Fibroblast of the conjunctiva (primary cell): ENCODE measurements at places on chromosomes 6 and 20.

GRCh38 chr6:34459899-34460593 is 5.8 kb upstream of the PACSIN1 start:
- DNase-seq: peak; percentile 43

GRCh38 chr6:113172531-113172966 is 684.6 kb upstream of the MARCKS start:
- DNase-seq: no peak

GRCh38 chr20:19223640-19224039 is 11.2 kb downstream of the SLC24A3 start:
- no peak for DNase-seq

DNA sequence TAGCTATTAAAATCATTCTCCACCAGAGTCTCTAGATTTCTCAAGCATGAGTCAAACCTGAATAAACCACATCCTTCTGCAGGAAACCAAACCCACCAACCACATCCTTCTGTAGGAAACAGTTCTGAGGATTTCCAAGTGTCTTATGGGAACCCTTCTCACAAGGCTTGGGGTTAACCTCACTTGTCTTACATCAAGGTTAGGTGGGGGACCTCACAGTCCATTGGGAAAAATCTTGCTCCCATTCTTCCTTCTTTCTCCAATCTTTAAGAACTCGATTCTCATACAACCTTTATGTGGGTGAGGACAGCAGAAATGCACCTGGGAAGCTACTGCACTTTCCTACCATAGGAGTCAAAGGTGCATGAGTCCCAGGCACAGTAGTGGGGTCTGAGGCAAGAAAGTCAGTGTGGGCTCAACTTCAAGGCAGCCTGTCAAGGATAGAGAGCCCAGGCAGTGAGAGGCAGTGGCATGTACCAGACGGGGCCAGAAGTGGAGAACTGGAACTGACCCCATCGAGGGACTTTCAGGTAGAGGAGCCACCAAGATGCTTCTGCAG is 114.5 kb downstream of the SLC22A3 start:
- DNase-seq: peak; percentile 33

DNA sequence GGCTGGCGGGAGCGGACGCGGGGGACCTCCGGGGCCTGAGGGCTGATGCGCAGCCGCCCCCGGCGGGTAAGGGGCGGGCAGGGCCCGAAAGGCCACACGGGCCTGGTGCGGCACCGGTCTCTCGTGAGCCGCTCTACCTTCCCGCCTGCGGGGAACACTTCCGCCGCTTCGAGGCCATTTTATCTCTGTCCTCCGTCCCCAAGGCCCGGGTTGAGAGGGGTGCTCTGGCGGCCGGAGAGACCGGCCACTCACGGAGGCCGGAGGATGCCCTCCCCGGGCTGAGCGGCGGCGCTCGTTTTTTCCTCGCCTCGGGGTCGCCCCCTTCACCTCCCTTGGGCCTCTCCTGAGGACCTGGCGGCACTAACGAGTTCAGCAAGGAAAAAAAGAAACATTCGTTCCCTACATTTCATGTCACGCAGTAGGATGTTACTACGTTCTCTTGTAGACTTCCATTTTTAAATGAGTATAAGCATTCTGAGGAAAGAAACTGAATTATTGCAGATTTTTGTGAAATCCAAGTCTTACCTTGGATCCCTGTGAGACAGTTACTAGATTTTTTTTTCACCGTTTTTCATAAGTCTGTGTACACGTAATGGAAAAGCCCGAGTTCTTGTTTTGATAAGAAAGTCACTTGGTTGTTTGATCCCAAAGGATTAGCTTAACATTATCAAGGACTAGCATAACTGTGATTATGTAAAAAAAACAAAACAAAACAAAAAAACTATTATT is 575 bp downstream of the WTAP start:
- no peak for DNase-seq

DNA sequence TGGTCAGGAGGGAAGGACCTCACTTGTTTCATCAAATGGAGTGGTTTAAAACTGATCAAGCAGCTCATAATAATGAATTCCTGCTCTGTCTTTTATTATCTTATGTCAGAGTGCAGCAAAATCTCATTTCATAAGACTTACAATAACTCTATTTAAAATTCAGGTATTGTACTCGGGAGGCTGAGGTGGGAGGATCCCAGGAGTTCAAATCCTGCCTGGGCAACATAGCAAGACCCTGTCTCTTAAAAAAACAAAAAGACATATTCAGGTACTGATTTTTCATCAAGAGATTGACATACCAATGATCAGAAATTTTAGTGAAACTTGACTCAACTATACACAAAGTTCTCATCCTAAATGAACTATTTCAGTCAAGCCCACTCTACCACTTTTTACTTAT is 5.6 kb upstream of the DYNLRB1 start:
- no peak for DNase-seq

- DNase-seq: no peak
These were observed 50.5 kb upstream of the SCAF8 start for GRCh38 chr6:154682633-154683125.

- DNase-seq: no peak
These were observed 30.0 kb downstream of the MYH7B start for GRCh38 chr20:34985461-34986310.

- no peak for DNase-seq
These were observed 64.1 kb upstream of the SIRPA start for GRCh38 chr20:1831096-1831495.

GRCh38 chr20:22830138-22830537 is 205.0 kb upstream of the SSTR4 start:
- DNase-seq: no peak

GRCh38 chr6:40391086-40391485 is 196.1 kb downstream of the LRFN2 start:
- DNase-seq: no peak

- peak; percentile 10 for DNase-seq
These were observed 46.0 kb downstream of the PHIP start for GRCh38 chr6:79031821-79032590.

- DNase-seq: no peak
These were observed 68.1 kb upstream of the OGFRL1 start for GRCh38 chr6:71220466-71220865.

DNA sequence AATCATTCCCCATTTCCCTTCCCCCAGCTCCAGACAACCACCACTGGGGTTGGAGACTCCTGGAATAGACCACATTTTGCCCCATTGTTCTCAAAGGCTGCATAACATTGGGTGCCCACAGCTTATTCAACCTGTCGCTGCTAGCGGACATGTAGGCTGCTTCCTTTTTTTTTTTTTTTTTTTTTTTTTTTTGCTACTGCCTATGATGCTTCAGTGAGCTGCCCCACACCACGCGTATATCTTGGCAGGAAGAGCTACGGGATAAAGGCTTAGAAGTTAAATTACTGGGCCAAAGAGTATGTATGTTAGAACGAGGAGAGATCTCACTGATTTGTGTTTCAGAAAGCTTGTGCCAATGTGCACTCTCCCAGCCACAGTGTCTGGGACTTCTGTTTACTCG is 7.0 kb downstream of the LBP start:
- DNase-seq: peak; percentile 13

DNA sequence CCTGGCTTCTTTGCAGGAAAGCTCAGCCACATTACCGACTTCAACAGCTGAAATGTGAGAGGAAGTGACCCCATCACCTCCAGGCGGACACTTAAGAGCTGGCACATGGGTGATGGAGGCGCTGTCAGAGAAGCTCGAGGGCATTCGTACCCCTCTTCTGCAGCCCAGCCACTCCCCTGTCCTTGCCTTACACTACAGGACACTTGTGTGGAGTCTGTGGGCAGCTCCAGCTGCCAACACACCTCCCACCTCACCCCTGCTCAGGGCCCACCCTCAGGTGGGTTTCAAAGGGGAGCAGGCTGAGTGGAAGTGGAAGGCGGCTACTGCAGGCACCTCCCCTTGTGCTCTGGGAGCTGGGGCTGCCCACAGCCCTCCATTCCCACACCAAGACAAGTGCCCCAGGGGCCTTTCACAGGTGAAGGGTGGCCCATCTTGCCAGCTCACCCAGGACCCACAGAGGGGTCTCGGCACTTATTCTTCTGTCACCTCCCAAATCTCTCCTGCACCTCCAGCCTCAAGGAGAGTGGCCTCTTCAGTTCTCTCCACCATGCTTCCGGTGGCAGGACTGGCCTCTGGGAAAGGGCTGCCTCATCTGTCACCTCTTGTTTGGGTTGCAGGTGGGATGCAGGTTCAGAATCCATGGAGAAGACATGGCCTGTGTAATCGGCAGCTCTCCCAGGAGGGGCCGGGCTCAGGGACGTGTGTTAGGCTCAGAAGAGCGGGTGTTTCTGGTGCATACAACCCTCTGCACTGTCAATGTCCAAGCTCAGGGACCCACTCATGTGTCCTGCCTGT is 49.8 kb downstream of the IRF4 start:
- DNase-seq: no peak

DNA sequence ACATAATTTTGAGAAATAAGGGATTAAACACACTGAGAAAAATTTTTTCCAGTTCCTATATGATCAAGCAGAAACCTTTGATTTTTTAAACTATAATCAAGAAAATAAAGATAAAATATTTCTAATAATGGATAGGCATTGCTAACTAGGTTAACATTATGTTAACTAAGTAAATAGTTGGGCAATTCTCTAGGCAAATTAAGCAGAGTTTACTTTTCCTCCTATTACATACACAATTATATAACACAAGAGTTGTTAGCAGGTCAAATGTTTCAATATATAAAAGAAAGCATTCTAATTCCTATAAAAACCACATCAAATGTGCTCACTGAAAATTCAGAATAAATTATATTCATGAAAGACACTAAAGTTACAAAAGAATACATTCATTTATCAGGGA is 191.7 kb downstream of the GMDS start:
- no peak for DNase-seq

DNA sequence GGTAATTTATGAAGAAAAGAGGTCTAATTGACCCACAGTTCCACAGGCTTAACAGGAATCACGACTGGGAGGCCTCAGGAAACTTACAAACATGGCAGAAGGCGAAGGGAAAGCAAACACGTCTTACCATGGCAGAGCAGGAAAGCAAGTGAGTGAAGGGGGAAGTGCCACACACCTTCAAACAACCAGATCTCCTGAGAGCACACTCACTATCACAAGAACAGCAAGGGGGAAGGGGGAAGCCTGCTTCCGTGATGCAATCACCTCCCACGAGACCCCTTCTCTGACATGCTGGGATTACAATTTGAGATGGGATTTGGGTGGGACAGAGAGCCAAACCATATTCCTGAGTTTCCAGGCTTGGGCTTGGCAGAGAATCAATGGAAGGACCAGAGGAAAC is 124.1 kb upstream of the RAB32 start:
- no peak for DNase-seq

DNA sequence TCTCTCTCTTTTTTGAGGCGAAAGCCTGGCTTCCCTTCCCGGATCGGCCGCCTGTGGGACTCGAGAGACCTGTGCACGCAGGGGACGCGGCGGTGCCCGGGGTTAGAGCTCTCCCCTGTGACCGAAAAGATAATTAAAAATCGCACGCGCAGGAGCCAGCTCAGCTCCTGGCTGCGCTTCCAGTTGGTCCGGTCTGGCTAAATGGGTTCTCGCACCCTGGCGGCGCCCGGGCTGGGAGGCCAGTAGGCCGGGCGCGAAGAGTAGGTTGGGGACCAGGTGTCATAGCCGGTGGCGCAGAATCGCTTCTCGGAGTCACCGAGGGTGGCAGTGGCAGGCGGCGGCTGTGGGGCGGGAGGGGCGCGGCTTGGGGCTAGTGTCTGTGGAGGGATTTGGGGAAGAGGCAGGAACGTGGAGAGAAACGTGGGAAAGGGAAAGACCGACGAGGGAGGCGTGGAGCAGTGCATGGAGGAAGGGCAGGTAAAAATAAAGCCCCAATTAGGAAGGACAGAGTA is 41.9 kb upstream of the SUPT3H start:
- DNase-seq: no peak

DNA sequence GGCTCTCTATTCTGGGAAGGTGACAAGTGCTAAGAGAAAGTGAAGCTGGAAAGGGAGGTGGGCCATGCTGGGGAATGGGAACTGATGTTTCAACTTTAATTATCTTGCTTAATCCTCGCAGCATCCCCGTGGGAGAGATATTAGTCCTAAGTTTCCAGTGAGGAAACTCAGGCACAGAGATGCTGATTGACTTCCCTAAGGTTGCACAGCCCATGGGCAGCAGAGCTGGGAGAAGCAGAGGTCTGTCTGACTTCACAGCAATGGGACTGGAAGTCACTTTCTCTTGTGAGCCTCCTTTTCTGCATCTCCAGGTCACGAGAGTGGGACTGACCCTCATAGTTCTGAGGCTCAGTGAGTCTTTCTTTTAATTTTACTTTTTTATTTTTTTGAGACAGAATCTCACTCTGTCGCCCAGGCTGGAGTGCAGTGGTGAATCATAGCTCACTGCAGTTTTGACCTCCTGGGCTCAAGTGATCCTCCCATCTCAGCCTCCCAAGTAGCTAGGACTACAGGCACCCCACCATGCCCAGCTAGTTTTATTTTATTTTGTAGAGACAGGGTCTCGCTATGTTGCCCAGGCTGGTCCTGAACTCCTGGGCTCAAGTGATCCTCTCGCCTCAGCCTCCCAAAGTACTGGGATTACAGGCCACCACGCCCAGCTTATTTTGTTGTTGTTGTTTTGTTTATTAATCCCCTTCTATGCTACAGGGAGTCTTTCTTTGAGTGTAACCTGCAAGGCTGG is 2.6 kb downstream of the RAB44 start:
- no peak for DNase-seq

DNA sequence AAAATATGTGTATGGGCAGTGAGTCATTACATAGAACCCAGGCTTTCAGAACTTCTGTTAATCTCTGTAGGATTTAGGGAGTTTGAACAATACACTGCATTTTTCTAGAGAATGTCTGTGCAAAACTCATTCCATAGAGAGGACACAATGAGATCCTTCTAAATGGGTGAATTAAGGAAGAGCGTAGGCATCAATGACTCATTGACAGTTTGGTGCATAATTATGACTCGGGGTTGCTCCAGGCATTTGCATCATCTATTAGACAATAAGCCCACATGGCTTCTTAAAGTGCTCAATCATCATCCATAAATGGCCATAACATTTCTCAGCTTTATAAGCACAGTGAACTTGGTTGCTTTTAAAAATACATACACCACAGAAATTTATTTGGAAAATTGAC is 625.5 kb downstream of the CDH26 start:
- DNase-seq: no peak

DNA sequence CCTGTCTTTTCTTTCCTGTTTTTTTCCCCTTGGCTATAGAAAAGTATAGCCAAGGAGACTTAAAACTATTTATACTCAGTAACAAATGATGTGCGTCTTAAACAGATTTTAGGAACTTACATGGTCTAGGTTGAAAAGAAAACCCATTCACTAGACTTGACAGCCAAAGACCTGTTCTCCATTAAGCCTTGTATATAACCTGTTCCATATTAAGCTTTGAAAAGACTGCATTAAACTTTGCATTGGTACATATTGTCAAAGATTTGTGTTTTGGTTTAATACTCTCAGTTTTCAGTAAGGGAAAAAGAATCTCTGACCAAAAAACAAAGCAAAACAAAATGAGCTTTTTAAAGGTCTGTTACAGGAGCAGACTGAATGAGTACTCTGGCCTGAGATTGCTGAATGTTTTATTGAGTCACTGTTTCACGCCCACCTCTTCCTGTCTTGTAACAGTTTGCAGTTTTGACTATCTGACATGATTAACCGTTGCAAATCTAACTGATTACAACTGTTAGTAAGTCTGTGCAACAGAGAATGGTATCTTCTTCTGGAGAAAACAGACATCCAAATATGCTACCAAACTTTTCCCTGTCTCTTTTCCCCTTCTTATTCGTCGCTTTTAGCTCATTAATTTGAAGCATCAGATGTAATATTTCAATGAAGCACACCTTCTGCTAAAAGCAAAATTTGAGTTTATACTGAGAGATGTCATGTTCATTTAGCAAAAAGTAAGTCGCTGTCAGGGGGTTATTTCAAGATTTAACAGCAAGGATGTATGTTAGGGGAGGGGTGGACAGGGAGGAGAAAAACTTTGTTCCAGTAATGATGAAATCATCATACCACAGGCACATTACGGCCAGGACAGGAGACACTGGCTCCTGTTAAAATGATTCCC is 59.1 kb upstream of the SUPT3H start:
- DNase-seq: no peak
